ENCODE measurements at places on chromosomes 7 and 10.

- no peak for DNase-seq
Measured at GRCh38 chr10:114870486-114870885, 48.9 kb downstream of the FHIP2A start.

GRCh38 chr7:106629516-106629915 lies 31.4 kb downstream of the CCDC71L start:
- DNase-seq: no peak

- DNase-seq: no peak
Measured at GRCh38 chr10:79250259-79250658, 97.0 kb upstream of the PPIF start.

DNA sequence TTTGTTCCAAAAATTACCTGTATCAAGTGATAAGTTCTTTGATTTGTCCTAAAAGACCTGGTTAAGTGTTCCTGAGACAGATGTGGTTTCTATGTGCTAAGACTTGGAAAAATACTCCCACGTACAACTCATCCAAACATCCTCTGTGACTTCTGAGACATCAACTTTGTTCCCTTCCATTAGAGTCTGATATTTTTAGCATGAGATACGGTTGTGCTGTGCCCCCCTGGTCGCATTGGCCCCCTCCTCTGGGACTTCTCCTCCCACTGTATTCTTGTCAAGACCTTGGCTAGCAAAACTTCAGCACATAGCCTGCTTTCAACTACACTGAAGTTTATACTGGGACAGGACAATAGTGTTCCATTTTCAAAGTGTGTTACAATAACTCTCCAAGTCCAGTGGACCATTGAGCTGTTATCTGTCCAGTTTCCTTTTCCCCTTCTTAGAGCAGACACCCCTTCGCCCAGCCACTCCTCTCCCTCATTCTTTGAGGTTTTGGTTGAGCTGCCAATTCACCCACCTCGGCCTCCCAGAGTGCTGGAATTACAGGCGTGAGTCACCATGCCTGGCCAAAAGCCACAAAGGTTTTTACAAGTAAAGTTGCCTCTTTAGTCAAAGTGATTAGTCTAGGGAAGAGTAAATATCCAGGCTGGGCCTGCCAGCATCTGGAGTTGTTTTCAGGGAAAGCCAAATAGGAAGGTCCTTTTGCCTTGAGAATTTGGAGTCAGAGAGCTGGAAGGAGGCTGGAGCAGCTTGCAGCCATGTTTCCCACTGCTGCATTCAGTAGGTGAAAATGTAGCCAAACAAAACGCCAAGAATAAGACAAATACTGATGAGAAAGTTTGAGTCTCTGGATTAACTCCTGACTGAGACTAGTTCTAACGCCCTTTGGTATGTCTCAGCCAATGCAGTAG lies 17.8 kb upstream of the PDLIM1 start:
- DNase-seq: no peak

DNA sequence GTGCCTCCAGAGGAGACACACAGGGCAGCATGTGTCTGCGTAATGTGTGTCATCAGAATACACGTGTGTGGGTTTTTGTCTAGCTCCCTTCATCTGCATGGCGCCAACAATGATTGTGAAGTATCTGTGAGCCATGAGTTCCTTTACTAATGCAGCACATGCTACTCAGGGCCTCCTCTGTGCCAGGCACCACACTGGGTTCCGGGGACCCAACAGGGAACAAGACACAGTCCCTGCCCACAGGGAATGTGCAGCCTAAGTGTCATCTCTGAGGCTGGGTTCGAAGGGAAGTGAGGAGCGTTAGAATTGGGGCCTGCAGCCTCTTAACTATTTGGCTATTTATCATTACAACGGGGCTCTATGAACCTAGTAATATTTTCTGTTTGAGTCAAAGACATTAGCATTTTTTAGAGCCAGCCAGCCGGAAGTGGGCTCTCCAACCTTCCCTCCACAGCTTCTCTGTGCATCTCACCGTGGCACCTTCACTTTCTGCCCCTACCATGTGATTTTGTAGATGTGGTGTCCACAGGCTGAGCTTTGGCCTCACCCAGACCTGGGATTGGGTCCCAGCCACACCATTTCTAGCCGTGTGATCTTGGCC lies 43.9 kb upstream of the SRGN start:
- no peak for DNase-seq

- DNase-seq: no peak
Measured at GRCh38 chr10:43605850-43606322, 352 bp upstream of the ZNF485 start.

DNA sequence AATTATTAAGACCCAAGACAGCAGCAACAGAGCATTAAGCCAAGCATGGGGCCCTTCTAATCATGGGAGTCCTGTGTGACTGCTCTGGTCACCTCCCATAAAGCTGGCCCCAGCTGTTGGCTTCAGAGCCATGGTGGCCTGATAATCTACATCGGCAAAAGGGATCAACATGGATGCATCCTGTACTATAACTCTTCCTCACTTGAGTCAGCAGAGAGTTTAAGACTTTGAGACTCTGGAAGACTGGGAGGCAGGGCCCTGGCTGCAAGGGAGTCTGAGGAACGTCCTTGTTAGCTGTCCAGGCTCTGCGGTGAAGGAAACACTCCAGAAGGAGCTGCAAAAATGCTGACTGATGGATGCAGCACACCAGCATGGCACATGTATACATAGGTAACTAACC lies 95.0 kb upstream of the KIAA1217 start:
- no peak for DNase-seq

DNA sequence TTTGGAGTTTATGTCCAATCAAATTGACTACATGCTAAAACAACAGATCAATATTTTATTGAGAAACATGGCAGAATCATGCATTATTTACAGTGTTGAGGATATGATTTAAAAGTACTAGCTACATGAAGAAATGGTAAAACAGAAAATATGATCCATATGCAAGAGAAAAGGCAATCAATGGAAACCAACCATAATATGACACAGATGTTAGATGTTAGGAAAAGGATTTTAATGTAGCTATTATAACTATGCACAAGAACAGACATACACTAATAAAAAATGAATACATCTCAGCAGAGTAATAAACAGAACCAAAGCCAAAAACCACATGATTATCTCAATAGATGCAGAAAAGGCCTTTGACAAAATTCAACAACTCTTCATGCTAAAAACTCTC lies 166.2 kb upstream of the CACNA2D1 start:
- DNase-seq: no peak

GRCh38 chr7:29044554-29044953 lies 86.4 kb upstream of the TRIL start:
- no peak for DNase-seq

- DNase-seq: peak; percentile 52
Measured at GRCh38 chr7:157139111-157139809, 534 bp downstream of the UBE3C start.

DNA sequence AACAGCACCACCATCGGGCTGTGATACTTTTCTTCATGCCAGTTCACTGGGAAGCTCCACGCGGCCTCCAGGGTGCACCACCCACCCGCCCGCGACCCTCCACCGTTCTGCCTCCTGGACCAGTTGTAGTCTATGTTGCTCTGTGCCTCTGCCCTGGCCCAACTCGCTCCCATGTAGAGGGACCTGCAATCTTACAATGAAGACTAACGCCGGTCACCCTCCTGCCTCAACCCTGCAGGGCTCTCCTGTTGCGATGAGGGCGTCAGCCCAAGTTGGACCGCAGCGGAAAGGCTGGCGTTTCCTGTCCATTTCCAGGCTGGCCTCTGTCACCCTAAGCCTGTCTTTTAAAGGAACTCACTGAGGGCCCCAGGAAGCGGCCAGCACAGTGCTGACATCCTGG lies 34.9 kb downstream of the IL15RA start:
- no peak for DNase-seq

DNA sequence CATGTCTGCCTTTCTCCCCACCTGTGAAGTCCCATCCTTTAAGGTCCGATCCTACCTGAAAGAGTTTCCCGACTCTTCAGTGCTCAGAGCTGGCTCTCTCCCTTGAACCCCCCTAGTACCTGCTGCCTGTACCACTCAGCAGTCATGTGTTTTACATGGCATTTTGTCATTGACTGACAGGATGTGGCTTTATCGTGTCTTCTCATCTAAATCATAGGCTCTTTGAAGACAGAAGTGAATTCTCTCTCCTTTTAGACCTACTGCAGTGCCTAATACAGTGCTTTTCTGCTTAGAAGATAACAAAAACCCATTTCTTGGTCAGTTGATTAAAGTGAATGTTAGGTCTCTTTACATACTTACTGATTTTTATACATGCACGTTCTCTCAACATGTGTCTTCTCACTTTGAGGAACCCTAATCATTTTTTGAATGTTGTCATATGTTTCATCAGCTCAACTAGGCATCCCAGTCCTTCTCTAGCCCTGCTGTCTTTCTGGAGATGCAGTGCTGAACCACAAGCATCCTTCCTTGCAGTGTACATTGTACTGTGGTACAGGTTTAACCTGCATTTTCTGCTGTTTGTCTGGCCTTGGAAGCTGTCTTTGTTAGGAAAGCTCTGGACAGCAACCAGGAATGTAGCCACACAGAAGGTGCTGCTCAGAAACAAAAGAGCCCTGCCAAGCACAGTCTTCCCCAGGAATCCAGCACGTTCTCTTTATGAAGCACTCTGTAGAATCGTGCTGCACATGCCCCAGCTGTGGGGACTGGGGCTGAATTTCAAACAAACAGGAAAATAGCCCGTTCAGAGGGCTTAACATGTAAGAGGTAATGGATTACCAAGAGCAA lies 28.1 kb upstream of the LRRC4 start:
- DNase-seq: no peak

- no peak for DNase-seq
Measured at GRCh38 chr7:38524786-38525185, 106.4 kb downstream of the AMPH start.

DNA sequence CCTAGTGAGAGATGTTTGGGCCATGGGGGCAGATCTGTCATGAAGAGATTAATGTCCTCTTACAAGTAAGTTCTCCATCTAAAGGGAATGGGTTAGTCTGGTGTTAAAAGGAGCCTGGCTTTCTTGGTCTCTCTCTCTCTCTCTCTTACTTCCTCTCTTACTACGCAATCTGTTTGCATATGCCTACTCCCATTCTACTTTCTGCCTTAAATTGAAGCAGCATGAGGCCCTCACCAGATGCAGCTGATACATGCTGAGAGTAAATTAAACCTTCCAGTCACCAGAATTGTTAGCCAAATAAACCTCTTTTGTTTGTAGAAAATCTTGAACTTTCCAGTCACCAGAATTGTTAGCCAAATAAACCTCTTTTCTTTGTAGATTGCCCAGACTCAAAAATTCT lies 884.1 kb downstream of the NRG3 start:
- DNase-seq: no peak

DNA sequence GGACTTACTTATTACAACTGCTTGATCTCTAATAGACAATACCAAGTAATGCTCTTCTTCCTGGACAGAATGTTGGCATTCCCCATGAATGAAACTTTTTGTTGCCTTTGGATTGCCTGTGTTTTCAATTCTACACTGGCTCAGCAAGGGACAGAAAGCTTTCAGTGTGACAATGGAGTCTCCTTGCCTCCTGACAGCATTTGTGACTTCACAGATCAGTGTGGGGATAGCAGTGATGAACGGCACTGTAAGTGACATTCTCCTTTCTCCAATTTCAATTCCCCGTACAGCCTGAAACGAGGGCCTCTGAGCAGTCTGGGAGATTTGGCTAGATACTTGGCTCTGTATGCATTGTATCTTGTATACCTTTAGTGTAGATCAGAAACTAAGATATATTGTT lies 290 bp downstream of the MALRD1 start:
- no peak for DNase-seq

DNA sequence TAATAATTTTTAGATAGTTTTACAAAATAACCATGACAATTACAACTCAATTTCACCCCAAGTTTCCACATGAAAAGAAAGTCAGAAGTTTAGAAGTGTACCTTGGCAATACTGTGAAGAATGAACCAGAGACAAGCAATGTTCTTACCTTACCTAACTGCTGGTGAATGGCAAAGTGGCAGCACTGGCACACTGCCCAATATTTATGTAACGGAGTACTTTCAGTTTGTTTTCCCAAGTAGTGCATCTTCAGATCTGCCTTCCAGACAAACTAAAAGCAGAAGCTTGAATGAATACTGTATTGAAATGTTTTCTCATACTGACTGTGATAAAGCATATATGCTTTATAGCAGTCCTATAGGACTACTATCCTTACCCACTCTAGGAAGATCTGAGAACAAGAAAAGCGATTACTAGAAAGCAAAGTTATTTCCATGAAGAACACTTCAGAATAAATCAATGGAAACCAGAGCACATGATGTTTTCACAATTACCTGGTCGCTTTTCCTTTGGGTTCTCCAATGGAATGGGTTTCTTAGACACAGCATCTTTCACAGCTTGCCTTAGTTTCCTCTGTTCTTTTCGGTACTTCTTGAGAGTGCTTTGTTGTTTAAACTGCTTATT lies 1.5 kb downstream of the NOC3L start:
- DNase-seq: no peak

DNA sequence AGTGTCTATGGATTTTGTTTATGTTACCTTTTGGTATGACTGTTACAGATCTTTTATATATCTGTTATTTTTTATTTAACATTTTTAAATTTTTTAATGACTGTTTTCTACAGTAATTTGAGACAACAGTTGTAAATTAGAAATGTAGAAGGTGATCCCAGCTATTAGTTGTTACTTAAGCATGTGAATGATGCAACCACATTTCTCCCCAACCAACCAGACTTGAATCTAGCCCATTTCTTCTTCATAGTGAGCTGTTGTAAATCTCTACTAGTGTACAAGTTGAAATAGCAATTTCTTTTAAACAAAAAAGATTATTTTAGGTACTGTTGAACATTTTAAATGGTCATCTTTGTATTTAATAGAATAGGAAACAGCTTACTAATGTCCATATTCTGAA lies 18.0 kb downstream of the TMEM106B start:
- no peak for DNase-seq
